ENCODE measurements at places on chromosomes 16 and 17.

DNA sequence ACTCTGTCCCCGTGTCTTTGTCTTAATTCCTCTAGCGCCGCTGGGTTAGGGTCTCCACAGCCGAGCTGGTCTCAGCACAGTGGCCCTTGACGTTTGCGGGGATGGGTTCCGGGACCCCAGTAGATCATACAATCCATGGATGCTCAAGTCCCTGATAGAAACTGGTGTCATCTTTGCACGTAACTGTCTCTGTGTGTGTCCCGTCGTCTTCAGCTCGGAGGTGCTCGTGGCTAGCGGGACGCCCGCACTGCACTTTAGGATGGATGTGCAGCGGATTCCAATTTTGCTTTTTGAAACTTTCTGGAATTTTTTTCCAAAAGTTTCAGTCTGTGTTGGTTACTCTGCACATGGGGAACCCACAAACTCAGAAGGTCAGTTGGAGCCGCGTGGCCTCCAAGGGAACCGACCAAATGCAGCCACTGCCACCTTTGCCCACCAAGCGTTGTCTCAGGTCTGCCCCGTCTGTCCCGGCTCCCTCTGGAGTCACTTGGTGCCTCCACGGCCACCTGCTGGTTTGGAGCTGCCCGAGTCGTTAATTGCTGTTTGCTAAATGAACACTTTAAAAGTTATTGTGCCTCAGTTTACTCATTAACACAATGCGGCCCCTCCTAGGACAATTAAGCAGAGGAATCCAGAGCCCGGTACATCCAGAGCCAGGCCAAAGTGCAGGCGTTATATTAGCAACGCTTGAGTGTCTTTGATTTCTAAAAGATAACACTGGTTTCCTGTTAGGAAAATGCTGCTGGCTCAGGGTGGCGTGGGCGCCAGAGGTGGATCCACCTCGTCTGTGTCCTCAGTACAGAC lies 5.3 kb upstream of the DPEP1 start:
- no peak for DNase-seq

GRCh38 chr17:77555121-77555591 lies 403.3 kb upstream of the TNRC6C start:
- DNase-seq = no peak

GRCh38 chr16:30095166-30096078 lies 591 bp downstream of the YPEL3 start:
- no peak for DNase-seq

DNA sequence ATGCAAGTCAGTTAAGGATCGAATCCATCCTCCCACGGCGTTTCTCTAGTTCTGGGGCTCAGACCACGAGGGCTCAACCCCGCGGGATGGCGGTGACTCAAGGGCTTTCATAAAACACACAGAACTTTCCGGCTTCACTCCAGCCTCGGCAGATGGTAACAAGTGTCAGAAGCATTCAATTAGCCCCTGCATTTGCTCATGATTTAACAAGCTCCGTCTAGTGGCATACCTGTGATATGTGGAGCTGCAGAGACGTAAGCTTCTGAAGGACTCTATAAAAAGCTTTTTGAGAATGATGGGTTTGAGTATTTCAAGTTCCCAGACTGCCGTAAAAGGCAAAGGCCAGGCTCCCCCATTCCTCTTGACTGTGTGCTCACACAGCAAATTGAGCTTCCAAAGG lies 91.3 kb upstream of the SEC14L1 start:
- DNase-seq = no peak

DNA sequence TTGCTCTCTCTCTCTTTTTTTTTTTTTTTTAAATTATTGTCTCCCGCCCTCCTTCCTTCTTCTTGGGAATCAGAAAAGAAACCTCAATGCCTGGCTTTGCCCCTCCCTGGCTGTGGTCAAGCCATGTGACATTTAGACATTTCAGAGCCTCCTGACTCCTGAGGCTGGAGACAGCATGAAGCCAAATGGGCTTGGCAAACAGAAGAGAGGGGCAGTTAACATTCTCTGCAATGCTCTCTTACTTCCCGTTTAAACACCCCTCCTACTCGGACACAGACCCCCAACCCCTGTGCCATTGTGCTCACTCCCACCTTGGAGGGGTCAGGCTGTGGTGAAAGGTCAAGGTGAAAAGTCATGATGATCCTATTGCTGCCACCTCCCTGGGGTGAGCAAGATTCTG lies 14.7 kb upstream of the MEOX1 start:
- no peak for DNase-seq

GRCh38 chr16:1082266-1082951 lies 9.9 kb downstream of the SSTR5 start:
- DNase-seq = no peak

- no peak for DNase-seq
Measured at GRCh38 chr17:80940171-80941123, 51.2 kb upstream of the CHMP6 start.

DNA sequence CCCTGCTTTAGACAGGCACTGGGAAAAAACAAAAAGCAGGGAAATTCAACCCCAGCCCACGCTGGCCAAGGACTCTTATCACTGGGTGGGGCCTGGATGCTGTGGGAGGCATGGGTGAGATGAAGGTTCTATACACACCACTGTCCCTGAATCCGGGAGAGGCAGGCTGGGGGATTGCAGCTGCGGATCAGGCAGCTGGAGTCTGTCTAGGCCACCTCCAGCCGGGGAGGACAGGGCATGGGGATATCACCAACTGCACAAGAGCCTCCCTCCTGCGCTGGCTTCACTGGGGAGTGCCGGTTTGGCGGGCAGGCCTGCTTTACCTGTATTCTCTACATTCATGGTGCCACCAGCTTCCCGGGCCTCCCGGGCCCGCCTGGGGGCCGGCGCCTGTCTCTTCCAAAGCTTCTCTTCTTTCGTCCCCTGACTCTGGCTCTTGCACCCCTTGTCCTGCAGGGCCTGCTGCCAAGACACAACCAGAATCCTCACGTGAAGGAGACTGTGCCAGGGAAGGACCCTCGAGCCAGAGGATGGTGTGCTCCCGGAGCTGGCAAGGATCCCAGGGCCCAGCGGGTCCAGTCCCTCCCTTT lies 13.9 kb downstream of the KIFC3 start:
- DNase-seq = no peak

DNA sequence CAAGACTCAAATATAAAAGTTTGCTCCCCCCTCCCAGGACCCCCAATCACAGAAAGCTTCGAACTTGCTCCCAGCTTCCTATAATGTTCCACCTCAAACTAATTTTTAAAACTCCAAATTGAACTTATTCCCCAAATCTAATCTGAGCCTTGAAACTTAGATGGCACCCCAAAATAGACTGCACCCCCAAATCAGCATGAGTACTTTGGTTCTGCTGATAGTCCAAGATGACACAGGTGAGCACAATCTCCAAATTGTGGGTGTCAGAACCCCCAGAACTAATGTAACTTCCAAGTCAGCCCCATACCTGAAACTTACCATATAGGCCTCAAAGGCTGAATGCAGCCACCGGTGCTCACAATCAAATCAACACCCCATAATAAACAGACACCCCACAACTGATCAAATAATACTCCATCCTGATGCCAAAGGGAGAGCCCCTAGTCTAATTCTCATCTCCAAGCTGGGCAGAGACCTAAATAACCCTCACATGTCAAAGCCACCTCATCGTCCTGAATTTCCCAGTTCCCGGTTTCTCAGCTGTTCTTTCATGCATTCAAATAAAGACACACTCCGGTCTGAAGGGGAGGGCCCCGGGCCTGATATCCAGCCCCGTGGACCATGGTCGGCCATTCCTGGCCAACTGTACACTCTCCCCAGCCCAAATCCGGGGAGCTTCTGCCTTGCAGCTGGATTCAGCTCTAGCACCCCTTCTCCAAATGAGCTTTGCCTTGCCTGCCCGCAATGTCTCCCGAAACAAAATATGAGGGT lies 1.8 kb upstream of the BCL6B start:
- no peak for DNase-seq

All from central memory CD4-positive, alpha-beta T cell (primary cell).